ENCODE measurements at places on chromosomes 6 and 20.

DNA sequence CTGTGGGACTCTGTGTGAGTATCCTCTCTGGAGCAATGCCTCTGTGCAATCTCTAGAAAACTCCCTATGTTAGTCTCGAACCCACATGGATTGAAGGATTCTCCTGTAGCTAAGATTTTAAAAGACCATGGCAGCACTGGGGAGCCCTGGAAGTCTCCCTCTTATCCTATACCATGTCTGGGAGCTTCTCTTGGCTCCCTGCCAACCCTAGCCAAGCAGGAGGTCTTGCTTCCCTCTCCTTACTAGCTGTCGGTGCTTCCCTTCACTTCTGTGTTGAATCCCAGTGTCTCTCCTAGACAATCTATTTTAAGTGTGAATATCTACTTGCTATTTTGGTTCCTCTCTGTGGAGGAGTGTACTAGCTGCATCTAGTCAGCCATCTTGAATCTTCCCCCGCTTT lies 118.8 kb upstream of the NRN1 start:
- DNase-seq: no peak

GRCh38 chr6:47485083-47485482 lies 7.5 kb downstream of the CD2AP start:
- no peak for DNase-seq

DNA sequence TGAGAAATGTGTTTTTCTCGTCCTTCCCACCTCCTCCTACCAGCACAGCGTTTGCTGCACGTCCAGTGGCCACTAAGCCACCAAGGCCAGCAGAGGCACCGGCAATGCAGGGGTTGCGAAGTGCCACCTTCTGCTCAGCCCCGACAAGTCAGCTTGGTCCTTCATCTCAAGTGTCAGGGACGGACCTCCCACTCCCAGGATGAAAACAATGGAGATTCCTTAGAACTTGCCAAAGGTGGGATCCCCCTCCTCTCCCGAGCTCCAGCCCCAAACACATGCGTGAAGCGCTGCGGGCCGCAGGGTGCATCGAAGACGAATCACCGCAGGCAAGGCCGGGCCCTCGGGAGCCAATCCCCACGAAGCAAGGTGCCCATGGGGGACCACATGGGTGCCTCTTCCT lies 60.8 kb downstream of the WDR27 start:
- no peak for DNase-seq

GRCh38 chr6:94623586-94623985 lies 953.7 kb upstream of the MANEA start:
- DNase-seq: no peak

GRCh38 chr6:94736236-94736635 lies 841.1 kb upstream of the MANEA start:
- no peak for DNase-seq
